ENCODE measurements at places on chromosomes 5 and 9.

DNA sequence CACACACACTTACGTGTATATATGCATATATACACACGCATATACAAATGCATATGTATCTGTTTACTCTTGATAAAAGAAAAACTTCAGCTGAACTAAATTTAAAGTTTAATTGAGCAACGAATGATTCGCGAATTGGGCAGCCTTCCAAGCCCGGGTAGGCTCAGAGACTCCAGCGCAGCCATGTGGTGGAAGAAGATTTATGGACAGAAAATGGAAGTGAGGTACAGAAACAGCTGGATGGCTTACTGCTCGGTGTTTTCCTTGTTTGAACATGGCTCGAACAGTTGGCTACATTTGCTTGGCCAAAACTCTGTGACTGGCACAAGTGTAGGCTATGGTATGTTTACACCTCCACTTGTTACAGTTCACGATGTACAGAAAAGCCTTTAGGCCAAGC is 239.3 kb upstream of the PRDM9 start:
- DNase-seq = no peak

- no peak for DNase-seq
Observed at GRCh38 chr5:63928451-63928850, 33.8 kb downstream of the HTR1A start.

GRCh38 chr5:32679218-32679617 is 31.9 kb upstream of the NPR3 start:
- DNase-seq = no peak

DNA sequence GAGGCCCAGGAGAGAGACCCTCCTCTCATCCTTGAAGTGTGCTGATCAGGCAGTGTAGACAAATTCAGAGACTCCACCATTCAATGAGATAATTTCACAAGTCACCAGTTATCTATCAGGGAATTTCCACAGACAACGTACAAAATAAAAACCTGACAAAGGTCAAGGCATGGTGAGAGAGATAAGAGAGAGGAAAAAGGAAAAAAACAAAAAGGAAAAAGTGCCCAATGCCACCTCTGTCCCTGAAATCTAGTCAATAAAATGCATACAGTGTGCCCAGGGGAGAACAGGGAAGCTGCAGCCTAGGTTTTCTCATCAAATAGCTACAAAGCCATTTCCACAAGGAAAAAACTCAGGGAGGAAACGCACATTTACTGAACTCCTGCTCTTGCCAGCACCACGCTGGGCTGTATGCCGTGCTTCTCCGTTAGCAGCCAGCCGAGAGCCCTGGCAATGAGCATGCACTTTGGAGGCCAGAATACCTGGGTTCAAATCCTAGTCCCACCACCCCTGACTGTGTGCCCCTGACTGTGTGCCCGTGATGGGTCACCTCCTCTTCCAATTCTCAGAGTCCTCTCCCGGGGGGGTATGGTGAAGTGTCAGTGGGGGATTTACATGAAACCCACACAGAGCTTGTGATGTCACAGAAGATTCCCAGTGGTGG is 11.6 kb downstream of the WHRN start:
- DNase-seq = no peak

DNA sequence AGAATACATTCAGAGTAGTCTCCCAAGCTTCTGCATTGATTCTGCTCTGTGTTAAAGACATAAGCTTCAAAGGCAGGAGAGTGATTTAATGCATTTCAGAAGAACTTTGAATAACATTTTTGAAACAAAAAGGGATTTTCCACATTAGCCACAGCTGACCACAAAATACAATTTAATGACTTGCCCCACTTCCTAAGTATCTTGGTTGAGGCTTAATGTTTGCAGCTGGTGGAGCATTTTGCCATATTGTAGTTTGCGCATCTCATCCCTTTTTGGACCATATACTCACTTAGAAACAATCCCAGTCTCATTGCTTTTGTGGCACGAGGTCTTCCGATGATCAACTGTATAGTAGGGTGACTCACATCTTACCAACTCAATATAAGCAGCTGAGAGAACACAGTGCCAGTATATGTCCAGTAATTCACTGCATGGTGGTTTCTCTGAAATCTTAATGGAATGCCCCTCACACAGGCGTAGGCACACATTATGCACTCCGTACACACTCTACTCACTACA is 455.8 kb upstream of the PTGER4 start:
- DNase-seq = no peak

- DNase-seq = no peak
Observed at GRCh38 chr9:110738982-110739381, 70.4 kb downstream of the MUSK start.

DNA sequence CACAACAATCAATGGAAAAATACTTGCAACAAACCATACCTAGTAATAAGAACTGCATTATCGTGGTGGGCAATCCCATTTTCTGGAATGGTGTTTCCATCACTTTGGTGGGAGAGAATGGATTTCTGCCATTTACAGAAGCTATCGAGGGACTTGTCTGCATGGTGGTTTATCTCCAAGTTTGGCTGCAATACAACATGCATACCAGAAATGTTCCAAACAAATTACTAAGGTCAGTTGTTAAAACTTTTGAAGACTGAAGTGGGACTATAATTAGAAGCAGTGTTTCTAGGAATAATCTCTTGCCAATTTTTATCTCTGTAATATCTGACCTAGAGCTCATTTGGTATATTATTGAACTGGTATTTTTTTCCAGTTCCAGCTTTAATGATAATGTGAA is 30.3 kb downstream of the ADAMTS6 start:
- no peak for DNase-seq

DNA sequence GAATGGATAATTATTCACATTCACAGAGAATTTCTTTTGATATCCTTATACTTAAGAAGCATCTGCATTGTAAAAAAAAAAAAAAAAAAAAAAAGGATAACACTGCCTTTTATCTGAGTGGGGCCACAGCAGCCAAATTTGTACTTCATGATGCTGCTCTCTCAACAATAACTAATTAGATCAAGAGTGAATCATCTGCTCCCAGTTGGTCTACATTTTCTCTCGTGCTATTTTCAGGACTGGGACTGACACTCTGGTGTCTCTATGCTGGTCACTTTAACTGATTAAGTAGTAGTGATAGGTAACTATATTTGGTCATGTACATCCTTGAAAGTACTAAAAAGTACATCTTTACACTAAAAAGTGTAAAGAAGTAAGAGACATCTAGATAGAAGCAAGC is 90.1 kb downstream of the RFX3 start:
- no peak for DNase-seq

GRCh38 chr5:69334793-69335268 is 2.2 kb upstream of the CCDC125 start:
- DNase-seq = peak; percentile 45

DNA sequence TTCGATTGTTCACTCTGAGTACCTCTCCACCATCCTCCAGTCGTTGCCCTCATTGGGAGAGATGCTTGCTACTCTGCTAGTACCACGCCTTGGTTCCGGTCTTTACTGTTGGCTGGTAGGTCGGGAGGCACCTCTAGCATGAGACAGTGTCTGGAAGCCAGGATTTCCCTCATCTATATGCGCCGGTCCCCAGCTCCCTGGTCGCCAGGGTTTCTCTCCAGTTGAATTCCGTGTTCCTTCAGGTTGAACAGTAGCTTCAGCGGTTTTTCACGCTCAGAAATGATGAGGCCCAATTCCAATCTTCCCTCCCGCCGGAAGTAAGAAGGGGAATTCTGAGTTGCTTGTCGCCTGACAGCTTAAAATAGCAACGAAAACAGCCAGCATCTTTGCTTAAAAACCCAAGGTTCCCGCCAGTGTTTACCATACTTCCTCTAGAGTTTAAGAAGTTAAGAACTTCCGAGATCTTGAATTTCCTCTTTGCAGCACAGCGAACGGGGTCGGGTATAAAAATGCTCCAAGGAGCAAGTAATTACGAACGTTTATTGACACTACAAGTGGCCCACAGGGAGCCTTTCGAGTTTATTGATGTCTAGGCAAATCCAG is 1.3 kb upstream of the ST8SIA4 start:
- no peak for DNase-seq

Data from stimulated activated CD4-positive, alpha-beta T cell treated with anti-CD3 and anti-CD28 coated beads, Interleukin-1b, Interleukin-23, amount 100 ng/mL, for 1 hour (primary cell).